ENCODE measurements at places on chromosomes 13 and 19.

DNA sequence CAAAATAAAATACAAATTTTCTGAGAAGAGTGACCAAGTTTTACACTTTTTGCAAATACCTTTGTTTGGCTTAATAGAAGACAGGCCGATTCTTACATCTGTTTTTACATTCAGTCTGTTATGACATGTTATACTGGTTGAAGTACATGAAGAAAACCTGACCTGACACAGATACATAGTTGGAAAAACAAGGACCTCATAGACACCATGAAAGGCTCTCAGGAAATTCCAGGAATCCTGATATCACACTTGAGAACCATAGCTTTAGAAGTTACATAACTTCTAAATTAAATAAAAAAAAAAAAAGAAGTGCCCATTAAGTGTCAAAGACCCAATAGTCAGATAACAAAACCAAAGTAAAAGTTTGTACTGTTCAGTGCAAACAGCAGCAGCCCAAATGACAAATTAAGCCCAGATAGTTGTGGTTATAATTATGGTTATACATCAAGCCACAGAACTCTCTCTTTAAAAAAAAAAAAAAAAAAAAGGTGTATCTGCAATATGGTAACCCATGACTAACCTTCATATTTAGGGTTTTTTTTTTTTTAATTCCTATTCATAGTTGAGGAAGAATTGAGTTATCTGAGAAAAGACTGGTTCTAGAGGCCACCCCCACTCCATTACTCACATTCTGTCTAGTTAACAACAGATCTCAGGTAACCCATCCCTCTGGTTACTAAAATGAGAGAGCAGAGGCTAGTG is 19.8 kb downstream of the RBM26 start:
- peak; percentile 49 for DNase-seq

DNA sequence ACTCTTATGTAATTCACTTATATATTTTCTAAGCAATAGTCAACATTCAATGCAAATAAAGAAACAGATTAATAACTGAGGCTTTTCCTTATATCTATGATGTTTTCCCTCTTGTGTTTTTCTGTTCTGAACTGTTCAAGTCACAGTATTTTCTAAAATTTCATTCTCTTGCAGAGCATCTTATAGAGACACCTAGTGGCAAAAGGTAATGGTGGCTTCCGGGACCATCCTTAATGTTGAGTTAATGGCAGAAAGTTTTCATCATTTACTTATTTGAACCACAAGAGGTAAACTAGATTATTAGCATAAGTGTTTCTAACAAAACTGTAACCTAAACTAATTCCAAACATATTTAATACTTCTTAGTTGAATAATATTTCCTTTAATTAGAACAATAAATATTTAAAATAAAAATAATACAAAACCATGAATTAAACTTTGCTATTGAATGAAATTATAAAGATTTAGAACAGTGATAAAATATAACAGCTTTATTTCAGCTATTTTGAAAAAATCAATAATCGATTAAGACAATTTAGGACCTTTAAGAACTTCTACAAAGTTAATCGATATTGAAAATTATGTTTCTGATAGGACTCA is 1.7 kb upstream of the SLITRK5 start:
- DNase-seq = peak; percentile 12

- DNase-seq = no peak
These were observed 923 bp downstream of the DOCK9 start for GRCh38 chr13:98976941-98977340.

- no peak for DNase-seq
These were observed 29.8 kb downstream of the DZIP1 start for GRCh38 chr13:95614641-95615245.

- no peak for DNase-seq
These were observed 91.1 kb downstream of the CDK8 start for GRCh38 chr13:26344980-26345379.

DNA sequence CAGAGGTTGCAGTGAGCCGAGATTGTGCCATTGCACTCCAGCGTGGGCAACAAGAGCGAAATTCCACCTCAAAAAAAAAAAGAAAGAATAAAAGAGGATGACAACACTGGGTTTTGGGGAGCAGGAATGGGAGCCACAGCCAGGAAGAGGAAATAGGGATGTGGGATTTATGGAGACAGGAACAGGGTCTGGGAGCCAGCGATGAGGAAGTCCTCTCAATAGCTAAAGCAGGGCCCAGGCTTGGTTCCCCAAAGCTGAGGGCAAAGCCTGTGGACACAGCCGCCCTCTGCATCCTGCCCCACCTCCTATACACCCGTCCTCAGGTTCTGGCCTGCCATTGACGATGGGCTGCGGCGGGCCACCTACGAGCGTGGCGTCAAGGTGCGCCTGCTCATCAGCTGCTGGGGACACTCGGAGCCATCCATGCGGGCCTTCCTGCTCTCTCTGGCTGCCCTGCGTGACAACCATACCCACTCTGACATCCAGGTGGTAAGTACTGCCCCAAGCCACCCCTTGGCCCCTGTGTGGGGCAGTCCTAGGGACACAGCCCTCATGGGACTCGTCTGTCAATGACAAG is 13.6 kb downstream of the HIPK4 start:
- DNase-seq = no peak

- DNase-seq = no peak
These were observed 130.4 kb upstream of the GJB6 start for GRCh38 chr13:20362484-20363041.

- no peak for DNase-seq
These were observed 4.2 kb downstream of the CYTH2 start for GRCh38 chr19:48473161-48473966.

DNA sequence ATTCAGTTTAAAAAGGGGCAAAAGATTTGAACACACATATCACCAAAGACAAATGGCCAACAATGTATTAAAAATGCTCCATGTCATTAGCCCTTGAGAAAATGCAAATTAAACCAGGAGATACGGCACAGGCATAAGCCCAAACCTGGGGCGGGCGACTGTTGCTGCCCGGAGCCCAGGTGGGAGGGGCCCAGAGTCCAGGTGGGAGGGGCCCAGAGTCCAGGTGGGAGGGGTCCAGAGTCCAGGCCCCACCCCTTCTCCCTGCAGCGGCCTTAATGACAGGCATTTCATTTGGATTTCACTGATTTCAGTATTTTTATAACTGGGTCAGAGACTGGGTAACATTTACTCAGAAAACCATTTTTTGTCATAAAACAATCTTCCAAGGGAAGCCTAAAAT is 78.2 kb downstream of the RASA3 start:
- DNase-seq = no peak

- DNase-seq = no peak
These were observed 115.1 kb downstream of the KCNRG start for GRCh38 chr13:50130123-50130946.

DNA sequence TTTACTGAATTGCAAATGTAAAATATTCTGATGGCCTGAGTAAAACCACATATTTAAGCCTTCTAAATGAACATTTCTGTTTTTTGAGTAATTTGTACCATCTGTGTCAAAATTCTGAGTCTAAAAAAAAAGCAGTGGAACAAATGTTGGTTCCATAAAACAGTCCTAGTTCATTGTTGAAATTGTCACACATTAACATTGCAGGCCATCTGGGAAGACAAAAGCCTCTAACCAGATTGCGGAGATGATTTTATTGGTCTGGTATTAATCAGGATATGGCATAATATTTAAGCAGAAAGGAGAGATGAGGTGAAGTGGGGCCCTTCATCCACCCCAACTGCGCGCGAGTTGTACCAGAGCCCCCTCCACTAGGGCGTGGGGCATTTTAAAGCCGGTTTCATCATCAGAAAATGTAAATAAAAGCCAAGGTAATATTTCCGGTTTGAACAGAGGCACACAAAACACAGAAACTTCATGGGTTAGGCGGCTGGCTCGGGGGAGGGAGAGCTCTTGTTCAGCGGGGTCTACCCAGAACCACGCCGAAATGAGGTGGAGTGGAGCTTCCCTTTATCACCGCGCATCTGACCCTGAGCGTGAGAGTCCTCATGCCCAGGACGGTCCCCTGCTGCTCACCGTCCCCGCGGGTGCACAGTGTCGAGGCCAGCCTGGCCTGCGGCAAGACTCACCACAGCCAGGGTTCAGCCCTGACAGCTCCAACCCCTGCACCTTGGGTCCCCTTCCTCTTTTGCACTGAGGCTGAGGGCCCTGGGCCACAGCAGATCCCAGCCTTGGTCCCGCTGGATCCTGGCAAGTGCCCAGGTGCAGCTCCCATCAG is 169.2 kb downstream of the URI1 start:
- no peak for DNase-seq

Measured in activated CD4-positive, alpha-beta T cell treated with anti-CD3 and anti-CD28 coated beads, Interleukin-2, amount 50 U/mL, for 16 hours (primary cell).